ENCODE measurements at places on chromosomes 12 and 14.

DNA sequence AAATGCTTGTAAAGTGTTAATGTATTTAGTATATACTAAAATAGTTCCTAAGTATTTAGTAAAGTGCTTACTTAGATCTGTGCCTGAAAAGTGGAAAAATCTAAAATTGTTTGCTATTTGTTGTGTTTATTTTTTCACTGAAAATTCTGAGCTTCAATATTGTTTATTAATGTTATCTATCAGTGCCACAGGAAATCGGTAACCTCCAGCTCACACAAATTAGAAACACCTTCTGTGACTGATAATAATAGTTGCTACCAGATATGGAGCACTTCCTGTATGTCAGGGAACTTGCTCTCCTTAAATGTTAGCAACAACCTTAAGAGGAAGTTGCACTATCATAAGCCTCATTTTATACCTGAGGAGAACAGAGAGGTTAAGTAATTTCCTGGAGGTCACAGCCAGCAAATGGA, 723 bp upstream of the LRP10 start:
- no peak for DNase-seq

DNA sequence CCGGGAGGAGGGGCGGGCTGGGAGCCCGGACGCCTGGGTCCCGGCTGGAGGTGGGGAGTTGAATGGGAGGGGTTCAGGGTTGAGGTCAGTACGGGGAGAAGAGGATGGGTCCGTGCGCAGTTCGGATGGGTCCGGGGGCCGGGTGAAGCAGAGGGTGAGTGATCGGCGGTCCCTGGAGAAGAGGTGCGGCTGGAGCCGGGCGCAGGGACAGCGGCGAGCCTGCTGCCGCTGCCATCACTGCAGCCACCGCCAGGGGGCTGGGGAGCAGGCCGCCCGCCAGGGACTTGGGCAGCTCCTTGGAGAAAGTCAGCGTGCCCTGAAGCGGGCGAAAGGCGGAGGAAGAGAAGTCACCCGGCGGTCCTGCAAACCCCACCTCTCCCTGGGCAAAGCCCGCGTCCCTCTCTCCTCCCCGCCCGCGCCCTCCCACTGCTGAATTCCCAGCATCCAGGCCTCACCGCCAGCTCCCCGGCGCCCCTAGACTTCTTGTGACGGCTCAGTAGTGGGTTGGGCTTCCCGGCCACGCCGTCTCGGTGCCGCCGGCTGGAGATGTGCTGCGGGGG, 6.0 kb upstream of the GPR84 start:
- peak; percentile 83 for DNase-seq

- peak; percentile 52 for DNase-seq
Observed at GRCh38 chr12:5434647-5435560, 3.0 kb downstream of the NTF3 start.

- DNase-seq, result no peak
Observed at GRCh38 chr14:52363041-52363704, 49.1 kb downstream of the PTGER2 start.

DNA sequence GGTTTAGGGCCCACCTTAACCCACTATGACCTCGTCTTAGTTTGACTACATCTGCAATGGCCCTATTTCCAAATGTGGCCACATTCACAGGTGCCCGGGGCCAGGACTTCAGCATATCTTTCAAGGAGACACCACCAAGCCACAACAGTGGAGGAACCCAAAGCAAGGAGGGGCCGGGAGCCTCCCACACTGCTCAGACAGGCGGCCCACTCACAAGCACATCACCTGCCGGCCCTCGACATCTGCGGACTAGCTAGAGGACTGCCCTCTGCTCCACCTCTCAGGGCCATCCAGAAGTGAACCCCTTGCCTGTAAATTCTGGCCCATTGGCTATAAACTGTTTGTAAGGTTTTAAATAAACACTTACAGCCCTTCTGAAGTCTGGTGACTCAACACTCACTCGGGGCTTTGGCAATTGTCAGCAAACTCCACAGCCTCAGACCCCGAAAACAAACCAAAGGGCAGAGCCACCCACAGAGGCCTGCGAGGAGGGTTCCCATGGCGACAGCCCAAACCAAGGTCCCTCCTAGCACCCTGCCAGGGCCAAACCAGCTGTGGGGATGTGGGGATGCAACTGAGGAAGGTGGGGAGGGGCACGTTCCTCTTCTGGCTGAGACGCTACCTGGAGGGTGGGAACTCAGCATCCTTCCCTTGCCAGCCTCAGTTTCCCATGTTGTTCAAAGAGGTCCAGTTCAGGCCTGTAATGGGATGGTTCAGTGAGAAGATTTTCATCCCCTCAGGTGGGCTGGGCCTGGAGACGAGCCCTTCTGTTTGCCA, 95.8 kb downstream of the DICER1 start:
- no peak for DNase-seq

- DNase-seq, result peak; percentile 12
Observed at GRCh38 chr12:114636723-114637480, 47.1 kb downstream of the TBX3 start.

GRCh38 chr12:44433659-44434058, 442.5 kb downstream of the NELL2 start:
- DNase-seq, result no peak

DNA sequence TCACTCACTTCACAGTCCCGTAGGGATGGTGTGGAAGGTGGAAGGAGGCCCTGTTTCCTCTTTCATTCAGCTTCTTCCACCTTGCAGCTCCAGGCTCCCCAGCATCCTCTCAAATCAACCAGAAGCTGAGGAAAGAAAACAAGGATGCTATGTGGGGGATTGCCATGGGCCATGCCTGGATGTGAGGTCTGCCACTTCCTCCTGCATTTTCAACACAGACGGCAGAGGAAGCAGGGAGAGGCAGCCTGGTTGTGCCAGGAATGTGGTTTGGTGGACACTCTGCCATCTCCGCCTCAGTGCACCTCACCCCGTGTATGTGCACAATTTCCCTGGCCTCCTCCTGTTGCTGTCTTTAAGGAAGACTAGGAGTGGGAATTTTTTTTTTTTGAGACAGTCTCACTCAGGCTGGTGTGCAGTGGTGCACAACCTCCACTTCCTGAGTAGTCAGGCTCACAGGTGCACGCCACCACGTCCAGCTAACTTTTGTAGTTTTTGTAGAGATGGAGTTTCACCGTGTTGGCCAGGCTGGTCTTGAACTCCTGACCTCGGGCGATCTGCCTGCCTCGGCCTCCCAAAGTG, 99.2 kb downstream of the SLC15A4 start:
- DNase-seq, result no peak

- peak; percentile 11 for DNase-seq
Observed at GRCh38 chr14:58238252-58239243, 6.1 kb upstream of the PSMA3 start.

DNA sequence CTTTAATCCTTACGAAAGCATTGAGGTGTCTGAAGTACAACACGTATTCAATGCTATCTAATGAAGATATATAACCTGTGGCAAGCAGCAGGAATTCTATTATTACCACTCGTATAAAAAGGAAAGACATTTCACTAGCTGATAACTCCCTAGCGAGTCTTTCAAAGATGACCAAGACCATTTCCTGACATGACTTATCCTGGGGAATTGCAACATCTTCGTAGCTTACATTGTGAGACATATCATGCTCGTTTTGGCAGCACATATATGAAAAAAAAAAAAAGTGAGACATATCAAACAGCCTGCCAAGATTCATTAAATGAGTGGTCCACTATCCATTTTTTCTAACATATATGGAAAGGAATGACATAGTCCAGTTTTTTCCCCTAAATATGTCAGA, 337.0 kb downstream of the FSCB start:
- DNase-seq, result peak; percentile 19

- DNase-seq, result no peak
Observed at GRCh38 chr14:53010193-53011040, 59.6 kb upstream of the FERMT2 start.

- no peak for DNase-seq
Observed at GRCh38 chr12:52132754-52133161, 53.3 kb downstream of the SMIM41 start.

DNA sequence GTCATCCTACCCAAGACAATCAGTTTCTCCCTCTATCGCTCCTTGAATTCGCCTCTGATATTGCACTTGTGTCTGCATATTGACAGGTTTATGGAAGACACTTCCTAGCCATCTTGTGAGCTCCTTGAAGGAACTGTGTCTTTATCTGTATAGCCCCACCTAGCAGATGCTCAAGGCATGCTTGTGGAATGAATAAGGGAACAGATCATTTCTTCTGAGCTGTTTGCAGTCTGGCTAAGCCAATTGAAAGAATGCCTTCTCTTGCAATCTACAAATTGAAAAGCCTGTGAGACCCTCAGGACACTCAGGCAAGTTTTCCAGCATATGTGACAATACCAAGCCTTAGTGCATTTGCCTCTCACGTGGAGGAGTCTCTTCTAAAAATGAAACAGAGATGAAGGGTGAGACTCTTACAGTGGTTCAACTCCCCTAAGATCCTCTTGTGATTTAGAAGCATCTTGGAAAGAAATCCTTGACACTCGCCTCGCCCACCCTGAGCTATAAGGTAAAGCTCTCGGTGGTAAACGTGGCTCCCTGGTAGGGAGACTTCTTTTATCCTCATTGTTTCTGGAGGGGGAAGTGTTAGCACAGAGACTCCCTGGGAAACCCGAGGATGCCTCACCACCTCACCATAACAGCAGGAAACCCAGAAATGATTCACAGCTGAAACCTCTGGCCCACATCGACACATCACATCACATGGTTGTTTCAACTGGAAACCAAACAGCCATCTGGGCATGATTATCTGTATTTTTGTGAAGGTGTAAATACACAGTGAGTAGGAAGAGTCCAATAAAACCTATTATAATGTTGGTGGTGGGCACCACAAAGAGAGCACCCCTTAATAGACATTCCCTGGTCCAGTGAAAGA, 112.3 kb upstream of the BCL2L14 start:
- DNase-seq, result peak; percentile 94

Data from fibroblast of skin of scalp (primary cell).